ENCODE measurements at places on chromosomes 4 and X.

GRCh38 chr4:14908635-14909034, 93.6 kb upstream of the CPEB2 start:
- no peak for DNase-seq

GRCh38 chr4:65370709-65371108, 299.6 kb downstream of the EPHA5 start:
- DNase-seq = no peak

- DNase-seq = no peak
Observed at GRCh38 chr4:41687971-41688370, 60.6 kb downstream of the PHOX2B start.

GRCh38 chr4:98485816-98486345, 172.5 kb downstream of the TSPAN5 start:
- no peak for DNase-seq

DNA sequence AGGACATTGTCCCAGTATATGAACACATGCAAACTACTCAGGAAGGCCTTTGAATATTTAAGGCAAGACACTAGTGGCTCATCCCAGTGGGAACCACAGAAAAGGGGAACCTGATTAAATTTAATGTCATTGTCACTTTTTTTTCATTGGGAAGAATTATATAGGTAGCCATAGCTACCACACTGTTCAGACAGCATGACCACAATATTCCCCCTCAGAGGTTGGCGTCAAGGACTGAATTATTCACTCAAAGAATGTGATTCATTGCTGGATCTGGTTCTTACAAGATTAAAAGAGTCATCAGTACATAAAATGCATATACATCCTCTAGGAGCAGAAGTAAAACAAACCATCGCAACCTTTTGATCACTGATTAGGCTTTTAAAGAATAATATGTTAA, 92.0 kb upstream of the SMARCAD1 start:
- no peak for DNase-seq
